ENCODE measurements at places on chromosomes 5 and 9.

DNA sequence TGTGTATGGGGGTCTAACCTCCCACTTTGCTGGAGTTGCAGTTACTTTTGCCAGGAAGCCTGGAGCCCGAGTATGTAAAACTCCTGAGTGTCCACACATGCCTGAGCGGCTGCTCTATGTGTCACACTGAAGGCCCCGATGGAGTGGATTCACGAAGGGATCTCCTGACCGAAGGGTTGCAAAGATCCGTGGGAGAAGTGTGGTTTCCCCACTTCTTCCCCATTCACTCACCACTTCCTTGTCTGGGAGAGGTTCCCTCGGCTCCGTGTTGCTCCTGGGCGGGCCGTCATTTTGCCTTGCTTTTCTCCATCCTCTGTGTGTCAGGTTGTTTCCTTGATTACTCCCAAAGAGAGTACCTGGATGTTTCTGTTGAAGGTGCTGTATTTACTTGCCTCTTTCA, 16.2 kb upstream of the IL3 start:
- no peak for DNase-seq

- no peak for DNase-seq
Measured at GRCh38 chr5:73264631-73265030, 91.6 kb downstream of the TMEM174 start.

GRCh38 chr9:69535911-69536310, 136.3 kb downstream of the APBA1 start:
- DNase-seq = no peak

- DNase-seq = no peak
Measured at GRCh38 chr5:147216552-147217154, 18.2 kb upstream of the STK32A start.

DNA sequence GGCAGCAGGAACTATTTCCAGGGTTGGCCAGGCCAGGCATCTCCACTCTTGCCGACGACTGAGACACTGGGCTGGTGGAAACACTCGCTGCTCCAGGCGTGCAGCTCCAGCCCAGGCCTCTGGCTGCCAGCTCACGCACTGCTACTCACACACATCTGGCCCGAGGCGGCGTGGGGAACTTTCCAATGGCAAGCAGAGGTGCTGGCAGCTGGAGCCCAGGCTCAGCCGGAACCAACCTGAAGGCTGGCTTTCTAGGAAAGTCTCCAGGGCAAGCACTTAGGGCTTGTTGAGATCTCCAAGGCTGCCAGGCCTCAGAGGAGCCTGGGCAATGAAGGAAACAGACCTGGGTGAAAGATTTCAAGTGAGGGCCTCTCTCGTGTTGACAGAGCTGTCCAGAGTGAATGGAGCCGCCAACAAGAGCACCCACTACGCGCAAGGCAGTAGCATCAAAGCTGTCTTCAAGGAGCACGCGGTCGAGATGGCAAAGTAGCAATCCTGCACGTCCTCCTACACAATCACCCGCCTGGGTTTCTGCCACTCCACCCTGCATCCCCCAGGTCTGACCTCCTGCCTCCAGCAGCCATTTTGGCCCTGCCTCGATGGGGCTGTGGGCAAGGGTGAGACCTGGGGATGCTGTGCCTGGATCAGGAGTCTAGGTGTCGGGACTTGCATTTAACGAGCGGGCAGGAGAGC, 14.4 kb downstream of the SH3PXD2B start:
- DNase-seq = no peak

DNA sequence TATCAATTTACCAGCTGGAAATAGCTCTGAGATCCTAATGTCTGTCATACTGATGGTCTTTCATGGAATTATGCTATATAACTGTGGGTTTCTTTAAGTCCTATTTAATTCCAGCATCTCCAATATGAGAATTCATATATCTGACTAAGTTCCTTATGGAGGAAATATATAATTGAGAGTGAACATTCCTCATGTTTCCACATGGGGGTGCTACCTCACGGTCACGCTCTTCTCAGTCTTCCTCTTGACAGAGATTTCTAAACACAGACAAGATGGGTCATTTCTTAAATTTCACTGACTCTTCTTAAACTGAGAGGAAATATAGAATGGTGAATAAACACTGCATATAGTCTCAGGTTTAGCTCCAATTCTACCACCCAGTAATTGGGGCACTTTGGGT, 212.1 kb downstream of the SLF1 start:
- DNase-seq = no peak

GRCh38 chr9:84866396-84867175, 197.1 kb downstream of the NTRK2 start:
- DNase-seq = no peak

- DNase-seq = no peak
Measured at GRCh38 chr5:79842006-79842881, 148.8 kb downstream of the MTX3 start.

GRCh38 chr5:25393256-25393655, 748.5 kb upstream of the CDH10 start:
- DNase-seq = no peak

DNA sequence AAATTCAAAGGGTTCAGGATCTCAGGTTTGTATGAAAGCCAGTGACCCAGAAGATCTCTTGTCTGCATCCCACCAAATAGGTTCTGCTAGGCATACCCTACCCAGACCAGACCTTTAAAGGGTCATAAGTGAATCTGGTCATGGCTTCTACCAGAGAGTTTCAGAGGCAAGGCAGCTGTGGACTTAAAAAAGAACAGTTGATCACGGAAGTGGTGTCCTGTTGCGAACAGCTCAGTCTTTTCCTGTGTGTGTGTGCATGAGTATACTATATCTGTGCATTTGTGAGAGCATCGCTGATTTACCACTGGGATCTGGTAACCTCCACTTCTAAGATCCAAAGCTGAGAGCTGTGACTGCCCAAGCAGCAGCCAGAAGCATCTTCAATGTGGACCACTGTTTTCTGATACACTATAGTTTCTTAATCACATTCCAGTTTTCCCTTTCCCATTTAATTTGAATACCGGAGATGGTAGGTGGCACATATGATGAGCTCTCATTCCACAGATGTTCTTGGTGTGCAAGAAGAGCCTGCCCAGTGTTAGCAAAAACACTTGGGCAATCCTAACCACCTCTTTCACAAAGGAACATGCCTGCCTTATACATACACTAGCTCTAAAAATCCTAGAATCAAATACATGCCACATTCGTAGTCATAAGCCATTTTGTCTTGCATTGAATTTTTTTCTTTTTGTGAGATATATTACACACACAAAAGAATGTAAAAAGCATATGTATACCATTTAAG, 36.2 kb upstream of the OR2S2 start:
- no peak for DNase-seq

GRCh38 chr9:137606005-137606621, 627 bp downstream of the ARRDC1 start:
- no peak for DNase-seq

DNA sequence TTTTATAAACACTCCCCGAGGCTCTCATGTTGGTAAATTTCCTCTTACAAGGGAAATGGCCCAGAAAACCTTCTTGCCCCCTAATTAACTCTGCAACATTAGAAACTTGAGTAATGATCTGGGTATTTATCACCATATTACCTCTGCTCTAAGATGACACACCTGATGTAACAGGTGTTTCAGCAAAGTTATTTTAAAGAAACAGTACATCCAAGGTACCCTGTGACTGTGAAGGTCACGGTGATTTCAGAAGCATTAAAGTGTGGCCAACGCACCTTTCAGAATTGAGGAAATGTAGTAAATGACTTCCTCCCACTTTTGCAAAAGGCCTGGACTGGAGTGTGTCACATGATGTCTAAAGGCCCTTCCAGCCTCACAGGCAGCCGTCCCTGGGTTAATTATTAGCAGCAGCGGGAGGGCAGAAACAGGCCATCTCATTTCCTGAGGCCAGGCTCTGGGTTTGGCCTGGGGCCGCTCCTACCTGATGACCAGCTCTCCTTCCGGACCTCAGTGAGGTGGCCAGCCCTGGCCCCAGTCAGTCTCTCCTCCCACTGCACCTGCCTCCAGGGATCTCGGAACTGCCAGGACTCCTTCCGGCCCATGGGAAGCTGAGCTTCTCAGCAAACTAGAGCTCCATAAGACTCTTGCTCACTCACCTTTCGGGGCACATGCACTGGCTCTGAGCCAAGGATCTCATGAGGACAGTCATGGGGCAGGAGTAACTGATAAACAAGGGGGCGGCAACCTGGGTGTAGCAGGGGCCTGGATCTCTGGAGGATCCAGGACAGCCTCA, 20.7 kb downstream of the PTPN3 start:
- peak; percentile 90 for DNase-seq

DNA sequence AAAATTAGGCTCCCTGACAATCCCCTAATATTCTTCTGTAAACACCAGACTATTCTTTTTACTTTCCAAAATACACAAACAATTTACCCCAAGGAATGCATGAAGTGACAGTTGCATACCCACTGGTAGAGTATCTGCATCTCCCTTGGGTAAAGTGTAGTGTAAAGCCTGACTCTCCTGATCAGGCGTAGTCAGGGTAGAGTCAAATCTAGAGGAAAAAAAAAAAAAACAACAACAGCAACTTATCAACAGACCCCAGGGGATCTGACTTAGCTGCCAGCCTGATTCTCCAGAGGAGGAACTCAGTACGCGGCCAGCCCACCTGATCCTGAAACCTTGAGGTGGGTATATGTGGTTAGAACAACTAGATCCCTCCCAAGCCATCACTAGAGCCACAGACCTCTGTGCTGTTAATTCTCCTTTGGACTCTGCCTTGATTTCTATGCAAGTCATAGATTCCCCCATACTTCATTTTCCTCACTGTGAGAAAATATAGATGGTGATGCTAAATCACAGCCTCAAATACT, 61.0 kb downstream of the ZNF608 start:
- no peak for DNase-seq

- no peak for DNase-seq
Measured at GRCh38 chr5:172405226-172406107, 48.9 kb downstream of the SH3PXD2B start.
